Stimulated activated CD4-positive, alpha-beta T cell treated with anti-CD3 and anti-CD28 coated beads, Interleukin-2, amount 100 ng/mL, for 24 hours (primary cell): ENCODE measurements at places on chromosomes 4 and X.

- no peak for DNase-seq
These were observed 50.4 kb upstream of the PTPN13 start for GRCh38 chr4:86543560-86544309.

DNA sequence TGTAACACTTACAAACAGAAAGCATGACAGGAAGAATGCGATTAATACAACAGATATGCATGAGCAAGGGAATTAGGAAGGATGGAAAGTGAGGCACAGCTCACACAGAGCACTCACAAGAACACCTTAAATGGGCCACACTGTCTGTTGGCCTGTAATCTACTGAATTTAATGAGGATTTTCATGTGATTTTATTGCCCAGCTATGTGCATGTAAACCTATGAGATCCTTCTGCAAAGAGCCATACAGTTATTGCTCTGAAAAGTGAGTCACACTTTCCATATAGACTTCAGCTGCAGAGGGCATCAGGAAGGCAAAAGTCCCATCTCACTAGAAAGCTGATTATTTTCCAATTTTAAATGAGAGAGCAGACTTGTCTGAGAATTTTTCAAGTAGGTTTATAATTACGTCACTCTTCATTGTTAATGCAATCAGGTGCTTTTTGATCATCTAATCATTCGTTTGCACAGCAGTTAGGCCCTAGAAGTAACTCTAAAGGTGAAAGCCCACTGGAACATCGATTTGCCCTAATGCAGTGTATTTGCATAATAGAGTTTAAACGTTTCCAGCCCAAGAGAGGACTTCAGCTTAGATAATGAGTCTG, 832.7 kb upstream of the INTU start:
- no peak for DNase-seq

- DNase-seq = no peak
These were observed 563 bp downstream of the FAM13A start for GRCh38 chr4:89056292-89056952.

GRCh38 chrX:41096339-41096955, 11.2 kb downstream of the USP9X start:
- DNase-seq = no peak

GRCh38 chrX:119402588-119402987, 3.5 kb downstream of the SLC25A43 start:
- DNase-seq = no peak

GRCh38 chr4:5037553-5038551, 13.4 kb upstream of the STK32B start:
- DNase-seq = no peak

DNA sequence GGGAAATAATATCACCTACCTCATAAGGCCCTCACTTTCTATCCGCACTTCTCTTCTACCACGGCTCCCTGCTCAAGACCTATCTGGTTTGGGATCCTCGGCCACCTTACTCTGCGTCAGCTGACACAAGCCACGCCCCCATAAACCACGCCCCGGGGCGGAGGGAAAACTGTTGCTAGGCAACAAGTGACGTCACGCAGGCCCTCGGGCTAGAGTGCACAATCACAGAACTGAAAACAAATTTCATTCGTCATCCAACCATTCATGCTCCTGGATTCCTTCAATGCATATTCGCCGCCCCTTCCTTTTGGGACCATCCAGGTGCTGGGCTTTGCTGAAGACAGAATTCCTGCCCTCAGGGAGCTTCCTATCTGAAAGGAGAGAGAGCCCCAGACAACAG, 66.3 kb downstream of the SMC1A start:
- peak; percentile 11 for DNase-seq

DNA sequence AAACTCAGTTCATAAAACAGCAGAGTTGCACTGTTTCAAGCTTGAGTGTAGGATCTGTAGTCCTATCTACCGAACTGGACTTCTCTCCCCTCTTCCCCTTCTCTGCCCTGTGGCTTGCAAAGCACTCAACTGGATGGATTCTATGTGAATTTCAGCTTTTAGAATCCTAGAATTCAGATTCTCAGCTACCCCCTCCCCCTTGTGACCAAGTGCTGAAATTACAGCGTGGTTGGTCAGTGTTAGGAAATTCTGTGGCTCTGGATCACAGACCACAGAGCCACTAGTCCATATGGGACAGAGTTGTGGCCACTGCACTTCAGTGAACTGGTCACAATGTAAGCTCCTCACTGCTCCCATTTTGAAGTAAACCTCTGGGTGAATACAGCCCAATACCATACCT, 64.6 kb upstream of the TRPC5 start:
- DNase-seq = no peak

- DNase-seq = no peak
These were observed 129.2 kb downstream of the MANBA start for GRCh38 chr4:102631616-102632015.

DNA sequence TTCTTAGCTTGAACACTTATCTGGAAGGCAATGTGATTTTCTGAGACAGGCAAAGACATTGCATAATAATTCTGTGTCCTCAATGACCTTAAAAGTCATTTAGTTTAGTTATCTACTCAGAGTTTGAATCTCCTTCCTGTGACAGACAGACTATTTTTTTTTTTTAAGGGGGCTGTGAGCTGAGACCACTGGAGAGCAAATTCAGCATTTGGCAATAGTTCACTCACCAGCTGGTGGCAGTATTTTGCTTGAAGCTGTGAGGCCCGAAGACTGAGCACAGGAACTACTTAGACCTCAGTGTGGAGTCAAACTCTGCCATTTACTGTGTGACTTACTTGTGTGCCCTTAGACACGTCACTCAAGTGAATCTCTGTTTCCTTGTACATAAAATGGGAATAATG, 22.9 kb upstream of the CPE start:
- no peak for DNase-seq

DNA sequence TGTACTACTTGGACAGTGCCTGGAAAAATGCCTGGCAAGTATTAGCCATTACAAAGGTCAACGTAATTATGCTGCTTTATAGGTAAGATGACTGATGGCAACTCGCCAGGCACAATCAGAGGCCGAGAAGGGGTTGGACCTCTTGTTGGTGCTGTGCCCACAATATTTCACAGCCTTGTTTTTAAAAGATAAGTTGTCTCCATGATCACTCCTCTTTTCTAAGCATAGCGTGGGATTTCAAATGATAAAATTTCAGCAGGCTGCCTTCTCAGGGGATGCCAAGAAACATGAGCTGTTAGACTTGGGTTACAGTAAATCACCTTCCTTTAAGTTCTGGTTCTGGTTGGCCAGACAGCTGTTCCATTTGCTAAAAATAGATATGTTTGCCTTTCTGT, 26.9 kb downstream of the HOPX start:
- DNase-seq = no peak

DNA sequence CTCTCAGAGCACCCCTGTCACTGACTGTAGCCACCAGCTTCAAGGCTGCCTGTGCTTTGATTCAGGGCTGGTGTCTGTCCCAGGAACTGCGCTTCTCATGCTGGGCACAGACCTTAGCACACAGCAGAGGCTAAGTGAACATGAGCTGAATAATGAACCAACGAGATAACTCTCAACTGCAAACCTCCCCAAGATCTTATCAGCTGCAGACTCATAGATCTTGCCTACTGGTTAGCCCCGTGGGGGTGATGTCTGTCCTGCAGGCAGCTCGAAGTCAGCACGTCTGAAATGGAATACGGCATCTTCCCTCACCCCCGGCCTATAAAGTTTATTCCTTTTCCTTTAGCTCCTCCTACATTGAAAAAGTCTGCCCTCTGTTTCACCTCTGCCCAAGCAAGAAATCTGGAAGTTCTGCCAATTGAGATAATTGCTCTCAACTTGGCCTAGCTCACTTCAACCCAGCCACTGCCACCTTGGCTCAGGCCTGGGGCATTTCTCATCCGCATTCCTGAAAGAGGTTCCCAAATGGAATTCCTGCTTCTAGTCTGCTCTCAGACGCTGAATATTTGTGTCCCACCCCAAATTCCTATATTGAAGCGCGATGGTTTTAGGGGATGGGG, 73.7 kb downstream of the GATB start:
- DNase-seq = no peak

DNA sequence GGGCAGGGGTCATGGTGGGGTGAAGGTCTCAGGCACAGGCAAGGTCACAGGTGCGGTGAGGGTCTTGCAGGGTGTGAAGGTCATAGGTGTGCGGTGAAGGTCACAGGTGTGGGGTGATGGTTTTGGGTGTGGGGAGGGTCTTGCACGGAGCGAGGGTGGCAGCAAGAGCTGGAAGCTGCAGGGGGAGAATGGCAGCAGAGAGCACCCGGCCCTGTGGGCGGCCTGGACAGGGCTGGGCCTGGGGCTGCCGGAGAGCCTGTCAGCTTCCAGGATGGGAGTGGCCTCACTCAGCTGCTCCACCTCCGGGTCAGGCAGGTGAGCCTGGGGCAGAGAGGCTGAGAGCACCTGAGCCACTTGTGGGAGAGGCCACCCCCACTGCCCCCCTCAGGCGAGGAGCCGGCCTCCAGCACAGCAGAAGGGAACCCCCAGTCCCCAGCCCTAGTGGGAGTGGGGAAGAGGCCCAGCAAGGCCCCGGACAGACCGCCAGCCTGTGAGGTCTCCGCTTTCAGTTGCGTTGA, 1.5 kb downstream of the MSANTD1 start:
- no peak for DNase-seq

DNA sequence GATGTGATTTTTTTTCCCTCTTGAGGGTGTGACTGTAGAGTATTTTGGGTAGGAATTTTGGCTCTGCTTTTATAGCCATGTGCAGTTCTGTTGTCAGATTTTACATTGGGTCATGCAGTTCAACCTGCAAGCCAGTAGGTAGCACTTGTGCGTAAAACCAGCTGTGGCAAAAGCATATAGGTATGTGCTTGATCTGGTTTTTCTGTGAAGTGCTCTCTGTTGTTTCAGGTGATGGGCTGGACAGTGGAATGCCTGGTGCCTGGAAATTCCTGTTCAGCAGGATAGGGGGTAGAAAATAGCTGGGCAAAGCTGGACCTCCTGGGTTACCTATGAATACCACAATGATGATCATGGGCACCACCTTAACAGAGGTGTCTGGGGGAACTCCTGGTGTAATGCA, 584.2 kb upstream of the PCDH10 start:
- no peak for DNase-seq

DNA sequence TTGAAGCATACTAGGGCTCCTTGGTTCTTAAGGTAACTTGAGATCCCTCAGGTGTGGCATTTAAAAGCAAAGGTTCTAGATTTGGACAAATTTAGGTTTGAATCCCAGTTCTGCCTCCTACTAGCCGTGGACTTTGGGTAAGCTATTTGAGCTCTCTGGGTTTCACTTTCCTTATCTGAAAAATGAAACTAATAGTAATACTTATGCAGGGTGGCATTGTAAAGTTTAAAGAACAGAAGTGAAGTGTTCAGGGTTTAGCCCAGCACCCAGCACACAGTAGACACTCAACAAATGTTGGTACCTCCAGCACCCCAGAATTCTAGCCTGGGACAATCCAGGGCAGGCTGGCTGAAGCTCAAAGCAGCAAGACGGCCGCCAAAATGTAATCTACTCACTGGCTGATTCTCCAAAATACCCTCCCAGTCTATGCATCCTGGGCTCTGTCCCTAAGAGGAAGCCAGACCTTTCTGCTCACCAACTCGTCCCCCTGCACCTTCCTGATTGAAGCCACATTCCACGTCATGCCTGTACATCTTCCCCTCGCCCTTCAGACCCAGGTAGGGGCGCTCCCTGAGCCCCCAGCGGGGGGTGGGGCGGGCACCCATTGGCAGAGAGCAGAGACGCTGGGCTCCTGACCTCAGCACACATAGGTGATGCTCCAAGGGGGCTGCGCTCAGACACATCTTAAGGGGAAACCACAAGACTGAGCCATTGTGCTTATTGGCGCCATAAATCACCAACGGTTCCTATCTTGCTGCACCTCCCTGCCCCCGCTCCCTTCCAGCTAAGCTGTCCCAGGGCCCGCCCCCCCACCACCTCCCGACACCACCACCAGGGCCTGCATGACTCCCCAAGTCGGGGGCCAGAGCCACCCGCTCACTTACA, 160.6 kb downstream of the BCOR start:
- no peak for DNase-seq
